ENCODE measurements at places on chromosomes 3 and 15. TPM values are rescaled to one million over a fixed set of nuclear protein-coding genes. Genes with fewer than 3 reads are reported as not detected.

CAPN3 gene
- total RNA-seq, result 3.5 TPM

TGM4 gene
- not detected for total RNA-seq

PLCH1 gene
- 0.20 TPM for total RNA-seq

TMEM45A gene
- total RNA-seq, result 1.8 TPM

WDR93 gene
- total RNA-seq, result not detected

TNNC1 gene
- total RNA-seq, result 4.8 TPM

RBP2 gene
- not detected for total RNA-seq

OR4F15 gene
- total RNA-seq, result not detected

PRR20G gene
- total RNA-seq, result not detected

PRTG gene
- total RNA-seq, result not detected

HERC2 gene
- 29.5 TPM for total RNA-seq

ENTPD3 gene
- not detected for total RNA-seq

LRTM1 gene
- total RNA-seq, result not detected

TGM5 gene
- 0.11 TPM for total RNA-seq

PIK3R4 gene
- total RNA-seq, result 28.4 TPM

C3orf80 gene
- 0.13 TPM for total RNA-seq

CDCP1 gene
- 0.36 TPM for total RNA-seq

ZNF80 gene
- 2.3 TPM for total RNA-seq

RASGRP1 gene
- 105 TPM for total RNA-seq

LRRC49 gene
- total RNA-seq, result not detected

CYP1A2 gene
- not detected for total RNA-seq

TMPRSS7 gene
- total RNA-seq, result not detected

PIERCE2 gene
- not detected for total RNA-seq

PLSCR4 gene
- total RNA-seq, result not detected

ASB14 gene
- not detected for total RNA-seq

CGNL1 gene
- not detected for total RNA-seq

STX19 gene
- total RNA-seq, result not detected

KIF7 gene
- 3.7 TPM for total RNA-seq

ANKRD34C gene
- not detected for total RNA-seq

EPHA6 gene
- not detected for total RNA-seq

FAM107A gene
- not detected for total RNA-seq

Data from activated CD8-positive, alpha-beta T cell treated with anti-CD3 and anti-CD28 coated beads for 36 hours (primary cell).